ENCODE measurements at places on chromosomes 3 and 15. TPM values are rescaled to one million over a fixed set of nuclear protein-coding genes. Genes with fewer than 3 reads are reported as not detected.

Gene SERP1
- total RNA-seq: 123 TPM

GRCh38 chr3:149662240-149662887, 4.5 kb upstream of the WWTR1 start:
- H3K4me3 ChIP-seq: no peak overlapping the region
- no peak overlapping the region for H3K27ac ChIP-seq
- H3K36me3 ChIP-seq: no peaks in the 10 kb centered on the region
- H3K27me3 ChIP-seq: no peaks in the 10 kb centered on the region
- no peaks in the 10 kb centered on the region for H3K4me1 ChIP-seq

Gene MAGEL2
- not detected for total RNA-seq

DNA sequence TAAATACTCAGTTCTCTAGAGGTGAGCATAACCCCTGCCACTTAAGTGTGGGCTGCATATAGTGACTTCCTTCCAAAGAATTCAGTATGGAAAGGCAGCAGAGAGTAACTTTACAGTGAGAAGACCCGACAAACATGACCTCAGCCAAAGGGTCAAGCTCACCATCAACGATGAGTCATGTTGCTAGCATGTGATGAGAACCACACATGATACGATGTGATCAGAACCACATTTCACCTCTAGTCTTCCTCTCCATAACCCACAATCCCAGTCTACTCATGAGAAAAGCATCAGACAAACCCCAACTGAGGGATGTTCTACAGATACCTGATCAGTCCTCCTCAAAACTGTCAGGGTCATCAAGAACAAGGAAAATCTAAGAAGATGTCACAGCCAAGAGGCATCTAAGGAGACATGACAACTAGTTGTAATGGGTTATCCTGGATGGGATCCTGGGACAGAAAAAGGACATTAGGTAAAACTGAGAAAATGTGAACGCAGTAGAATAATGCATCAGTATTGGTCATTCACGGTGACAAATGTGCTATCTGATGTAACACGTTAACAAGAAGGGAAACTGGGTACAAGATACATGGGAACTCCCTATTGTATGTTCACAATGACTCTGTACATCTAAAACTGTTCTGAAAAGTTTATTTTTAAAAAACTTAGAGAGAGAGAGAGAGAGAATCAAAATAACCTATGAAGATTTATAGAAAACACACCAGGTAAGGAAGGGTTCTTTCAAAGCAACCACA, 28.3 kb downstream of the SEC61A1 start:
- no peak overlapping the region for H3K27ac ChIP-seq
- no peaks in the 10 kb centered on the region for H3K27me3 ChIP-seq
- peaks cover 3% of the 10 kb centered on the region for H3K4me1 ChIP-seq
- no peak overlapping the region for H3K4me3 ChIP-seq
- no peak for DNase-seq

DNA sequence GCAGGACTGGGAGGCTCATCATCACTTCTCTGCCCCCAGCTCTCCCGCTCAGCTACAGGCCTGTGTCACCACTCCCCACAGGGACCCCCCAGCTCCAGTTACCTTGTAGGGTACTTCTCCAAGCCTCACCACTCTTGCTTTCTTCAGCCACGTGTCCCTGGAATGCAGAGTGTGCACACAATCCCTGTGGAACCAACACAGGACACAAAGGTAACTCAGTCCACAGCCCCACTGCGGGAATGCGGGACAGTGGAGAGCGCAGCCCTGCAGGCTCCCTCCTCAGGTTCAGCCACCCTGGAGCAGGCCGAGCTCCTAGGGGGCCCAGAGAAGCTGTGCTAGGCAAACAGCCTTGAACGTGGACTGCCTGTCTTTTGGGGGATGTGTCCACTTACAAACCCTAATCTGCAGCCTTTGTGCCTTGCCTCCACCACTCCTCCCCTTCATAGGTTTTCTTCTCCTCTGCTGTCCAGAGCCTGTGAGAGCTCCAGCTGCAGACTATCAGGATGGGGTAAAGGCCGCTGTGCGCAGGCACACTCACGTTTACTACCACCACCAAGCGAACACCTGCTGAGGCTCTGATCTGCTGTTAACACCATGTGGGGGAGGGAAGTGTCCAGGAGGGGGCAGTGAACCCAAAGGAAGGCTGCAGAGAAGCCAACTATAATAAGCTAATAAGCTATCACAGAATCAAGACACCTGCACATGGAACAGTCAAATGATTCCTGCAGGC, 26.0 kb downstream of the XPC start:
- H3K4me1 ChIP-seq: no peaks in the 10 kb centered on the region
- no peaks in the 10 kb centered on the region for H3K27me3 ChIP-seq
- no peak overlapping the region for H3K4me3 ChIP-seq
- H3K27ac ChIP-seq: no peak overlapping the region

GRCh38 chr3:73437828-73438227, 186.9 kb downstream of the PDZRN3 start:
- no peak overlapping the region for H3K27ac ChIP-seq
- no peaks in the 10 kb centered on the region for H3K36me3 ChIP-seq
- H3K4me1 ChIP-seq: no peaks in the 10 kb centered on the region
- H3K27me3 ChIP-seq: peaks cover 2% of the 10 kb centered on the region

DNA sequence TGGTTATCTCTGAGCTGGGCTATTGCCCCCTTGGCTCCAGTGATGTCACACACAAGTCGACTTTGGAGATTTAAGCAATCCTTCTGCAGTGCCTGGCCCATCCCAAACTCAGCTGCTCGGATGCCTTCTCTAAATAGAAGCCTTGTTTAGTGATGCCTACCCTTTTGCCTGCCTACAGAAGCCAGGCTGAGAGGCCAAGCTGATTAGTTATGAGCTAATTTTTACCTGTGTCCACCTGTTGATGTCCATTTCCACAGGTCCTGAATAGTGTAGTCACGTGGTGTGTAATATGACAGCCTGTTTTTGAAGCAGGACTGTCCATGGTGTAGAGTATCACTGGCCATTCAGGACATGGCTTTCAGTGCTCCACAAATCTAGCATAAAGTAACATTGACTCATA, 45.5 kb downstream of the SSUH2 start:
- no peak overlapping the region for H3K27ac ChIP-seq
- no peak overlapping the region for H3K4me3 ChIP-seq
- H3K36me3 ChIP-seq: no peaks in the 10 kb centered on the region
- DNase-seq: no peak
- H3K4me1 ChIP-seq: no peaks in the 10 kb centered on the region

- H3K4me3 ChIP-seq: no peak overlapping the region
- no peak overlapping the region for H3K27ac ChIP-seq
- no peak for DNase-seq
- H3K4me1 ChIP-seq: peaks cover 11% of the 10 kb centered on the region
- peaks cover 7% of the 10 kb centered on the region for H3K36me3 ChIP-seq
Observed at GRCh38 chr3:111714305-111714704, 119.2 kb upstream of the ZBED2 start.

Gene HIGD2B
- total RNA-seq: not detected

DNA sequence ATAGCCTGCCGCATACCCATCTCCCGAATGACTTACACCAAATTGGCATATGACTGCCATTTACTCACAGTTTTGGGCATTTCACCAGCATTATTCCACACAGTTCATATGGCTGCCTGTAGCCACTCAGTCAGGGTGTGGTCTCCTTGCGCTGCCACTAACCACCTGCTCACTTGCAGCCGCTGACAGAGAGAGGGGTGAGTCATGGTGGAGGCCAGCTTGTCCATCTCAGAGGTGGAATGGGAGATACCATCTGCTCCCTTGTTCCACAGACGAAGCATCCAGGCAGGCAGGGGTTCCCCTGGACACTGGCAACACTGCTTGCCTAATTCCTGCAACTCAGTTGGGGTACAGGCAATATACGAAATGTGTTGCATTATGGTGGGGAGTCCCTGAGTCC, 15.6 kb downstream of the CCRL2 start:
- no peak for DNase-seq
- no peaks in the 10 kb centered on the region for H3K4me1 ChIP-seq
- no peaks in the 10 kb centered on the region for H3K27me3 ChIP-seq
- H3K27ac ChIP-seq: no peak overlapping the region
- no peak overlapping the region for H3K4me3 ChIP-seq
- no peaks in the 10 kb centered on the region for H3K36me3 ChIP-seq

GRCh38 chr15:90558171-90558573, 28.4 kb downstream of the CRTC3 start:
- no peak overlapping the region for H3K27ac ChIP-seq
- no peaks in the 10 kb centered on the region for H3K27me3 ChIP-seq
- peaks cover 46% of the 10 kb centered on the region for H3K4me1 ChIP-seq
- DNase-seq: no peak
- H3K4me3 ChIP-seq: no peak overlapping the region

- DNase-seq: no peak
- no peak overlapping the region for H3K27ac ChIP-seq
- no peaks in the 10 kb centered on the region for H3K4me1 ChIP-seq
- no peaks in the 10 kb centered on the region for H3K36me3 ChIP-seq
Observed at GRCh38 chr3:184443831-184444230, 64.0 kb downstream of the CHRD start.

Gene GUCA1C
- not detected for total RNA-seq

Gene PROS1
- total RNA-seq: 0.32 TPM

Gene SPINK8
- not detected for total RNA-seq

DNA sequence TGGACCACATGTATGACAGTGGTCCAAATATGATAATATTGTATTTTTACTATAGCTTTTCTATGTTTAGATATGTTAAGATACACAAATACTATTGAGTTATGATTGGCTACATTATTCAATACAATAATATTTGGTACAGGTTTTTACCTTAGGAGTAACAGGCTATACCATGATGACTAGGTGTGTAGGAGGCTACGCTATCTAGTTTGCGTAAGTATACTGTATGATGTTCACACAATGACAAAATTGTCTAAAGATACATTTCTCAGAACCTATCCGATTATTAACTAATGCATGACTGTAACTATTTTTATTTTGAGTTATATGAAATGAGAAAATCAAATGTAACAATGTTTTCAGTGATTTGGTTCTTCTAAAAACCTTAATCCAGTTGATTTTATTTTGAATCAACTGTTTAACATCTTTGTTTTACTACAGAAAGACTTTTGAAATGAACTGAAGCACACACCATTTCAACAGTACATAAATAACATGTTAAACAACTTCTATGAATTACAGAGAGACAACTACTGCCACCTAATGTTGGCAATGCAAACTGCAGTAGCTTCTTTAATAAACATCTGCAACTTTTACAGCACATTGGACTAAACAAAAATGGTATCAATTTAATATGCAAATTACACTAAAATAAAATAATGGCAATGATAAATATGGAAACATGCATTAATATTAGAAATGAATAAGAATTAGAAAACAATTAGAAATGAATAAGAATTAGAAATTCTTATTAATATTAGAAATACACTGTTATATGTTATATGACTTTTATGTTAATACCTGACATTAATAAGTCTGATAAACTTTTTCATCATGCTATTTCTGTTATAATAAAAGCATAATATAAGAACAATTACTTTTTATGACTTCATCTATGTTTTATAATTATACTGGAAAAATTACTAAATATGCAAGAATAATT, 255.7 kb downstream of the MBNL1 start:
- H3K4me1 ChIP-seq: no peaks in the 10 kb centered on the region
- no peak overlapping the region for H3K4me3 ChIP-seq
- H3K27ac ChIP-seq: no peak overlapping the region
- no peaks in the 10 kb centered on the region for H3K36me3 ChIP-seq

GRCh38 chr15:42711746-42712145, 25.2 kb downstream of the CDAN1 start:
- H3K27ac ChIP-seq: no peak overlapping the region
- no peaks in the 10 kb centered on the region for H3K4me1 ChIP-seq
- no peaks in the 10 kb centered on the region for H3K36me3 ChIP-seq
- H3K4me3 ChIP-seq: no peak overlapping the region
- no peaks in the 10 kb centered on the region for H3K27me3 ChIP-seq
- DNase-seq: no peak

GRCh38 chr3:194103983-194104751, 31.8 kb upstream of the HES1 start:
- no peak overlapping the region for H3K27ac ChIP-seq
- H3K36me3 ChIP-seq: no peaks in the 10 kb centered on the region
- H3K4me1 ChIP-seq: peaks cover 9% of the 10 kb centered on the region
- DNase-seq: no peak
- no peak overlapping the region for H3K4me3 ChIP-seq

Gene CLDN1
- total RNA-seq: 0.20 TPM

DNA sequence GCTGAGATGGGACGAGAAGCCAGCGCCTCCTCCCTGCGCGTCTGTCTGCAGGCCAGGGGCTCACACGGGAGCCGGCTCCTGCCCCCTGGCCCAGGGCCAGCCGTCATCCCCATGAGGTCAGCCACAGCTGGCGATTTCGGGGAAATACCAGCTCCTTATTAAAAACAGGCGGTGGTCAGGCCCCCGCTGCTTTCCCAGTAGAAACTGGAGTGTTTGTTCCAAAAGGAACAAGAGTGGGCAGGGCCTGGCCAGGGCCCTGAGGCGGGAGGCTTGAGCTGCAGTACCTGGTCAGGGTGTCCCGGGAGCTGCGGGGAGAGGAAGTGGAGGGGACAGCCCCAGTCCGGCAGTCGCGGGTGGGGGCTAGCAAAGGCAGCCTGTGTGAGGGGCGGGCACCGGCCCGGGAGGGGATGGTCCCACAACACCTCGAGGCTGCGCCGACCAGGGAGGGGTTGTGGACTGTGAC, 17.8 kb downstream of the MYL3 start:
- no peaks in the 10 kb centered on the region for H3K36me3 ChIP-seq
- no peak for DNase-seq

GRCh38 chr3:123392368-123392767, 56.5 kb downstream of the ADCY5 start:
- H3K4me1 ChIP-seq: no peaks in the 10 kb centered on the region
- H3K4me3 ChIP-seq: no peak overlapping the region
- no peak overlapping the region for H3K27ac ChIP-seq
- no peaks in the 10 kb centered on the region for H3K36me3 ChIP-seq
- no peaks in the 10 kb centered on the region for H3K27me3 ChIP-seq
- DNase-seq: no peak

- no peak for DNase-seq
- H3K4me3 ChIP-seq: no peak overlapping the region
- H3K4me1 ChIP-seq: no peaks in the 10 kb centered on the region
- no peak overlapping the region for H3K27ac ChIP-seq
- H3K27me3 ChIP-seq: no peaks in the 10 kb centered on the region
Observed at GRCh38 chr3:184472723-184473428, 88.7 kb upstream of the EPHB3 start.

GRCh38 chr3:150124142-150124541, 153.4 kb upstream of the PFN2 start:
- no peak for DNase-seq
- H3K27ac ChIP-seq: no peak overlapping the region
- H3K36me3 ChIP-seq: no peaks in the 10 kb centered on the region
- no peak overlapping the region for H3K4me3 ChIP-seq

Gene MGA
- 52.5 TPM for total RNA-seq

- DNase-seq: no peak
- H3K4me1 ChIP-seq: peaks cover 19% of the 10 kb centered on the region
- no peak overlapping the region for H3K27ac ChIP-seq
- H3K4me3 ChIP-seq: no peak overlapping the region
- H3K27me3 ChIP-seq: peaks cover 14% of the 10 kb centered on the region
- H3K36me3 ChIP-seq: no peaks in the 10 kb centered on the region
Observed at GRCh38 chr15:40106203-40107161, 2.2 kb downstream of the BMF start.

- no peaks in the 10 kb centered on the region for H3K27me3 ChIP-seq
- no peaks in the 10 kb centered on the region for H3K4me1 ChIP-seq
- DNase-seq: no peak
- H3K4me3 ChIP-seq: no peak overlapping the region
Observed at GRCh38 chr3:27171113-27171512, 198.1 kb downstream of the NEK10 start.
